ENCODE measurements at places on chromosomes 11 and 22.

DNA sequence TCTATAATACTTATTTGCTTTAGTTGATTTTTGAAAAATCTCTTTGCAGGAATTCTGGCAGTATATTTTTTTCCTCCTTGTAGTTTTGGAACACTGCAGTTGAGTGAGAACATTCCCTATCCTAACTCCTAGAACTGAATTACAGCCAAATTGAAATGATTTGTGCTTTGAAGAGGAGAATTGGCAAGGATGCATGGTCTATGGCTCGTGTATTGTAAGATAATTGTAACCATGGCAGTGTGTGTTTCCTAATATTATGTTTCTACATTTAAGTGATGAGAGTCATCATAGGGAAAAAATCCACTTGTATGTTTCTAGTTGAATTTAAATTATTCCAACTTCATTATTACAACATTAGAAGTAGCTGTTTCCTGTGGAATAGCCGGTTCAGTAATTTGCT is 80.9 kb upstream of the MYO18B start:
- no peak for DNase-seq

GRCh38 chr11:74341921-74342320 is 30.5 kb upstream of the P4HA3 start:
- no peak for DNase-seq

DNA sequence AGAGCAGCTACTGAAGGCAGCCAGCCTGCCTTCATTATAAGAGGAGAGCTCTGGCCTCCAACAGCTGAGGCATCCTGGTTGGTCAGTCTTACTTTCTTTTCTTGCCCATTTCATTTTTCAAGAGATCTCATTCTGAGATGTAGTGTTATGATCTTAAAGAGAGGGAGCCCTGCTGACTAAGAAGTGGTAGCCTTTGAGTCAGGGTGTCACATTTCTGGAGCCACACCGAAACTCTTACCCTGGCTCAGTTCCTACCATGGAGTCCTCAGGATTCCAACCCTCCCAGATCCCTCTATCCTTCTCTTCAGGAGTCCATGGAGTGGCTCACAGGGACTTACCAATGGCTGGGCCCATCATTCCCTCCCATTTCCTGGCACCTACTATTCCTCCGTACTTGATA is 386.1 kb upstream of the LARGE1 start:
- DNase-seq = no peak

DNA sequence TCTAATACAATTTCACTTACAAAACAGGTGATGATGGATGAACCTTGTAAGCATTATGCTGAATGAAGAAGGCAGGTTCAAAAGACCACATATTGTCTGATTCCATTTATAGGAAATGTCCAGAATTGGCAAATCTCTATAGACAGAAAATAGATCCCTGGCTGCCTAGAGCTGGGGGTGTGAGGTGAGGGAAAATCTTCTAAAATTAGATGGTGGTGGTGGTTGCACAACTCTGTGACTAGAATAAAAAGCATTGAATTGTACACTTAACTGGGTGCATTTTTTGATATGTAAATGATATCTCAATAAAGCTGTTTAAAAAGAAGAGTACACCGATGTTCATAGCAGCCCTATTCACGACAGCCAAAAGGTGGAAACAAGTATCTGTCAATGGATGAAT is 16.7 kb upstream of the CRY2 start:
- DNase-seq = no peak

DNA sequence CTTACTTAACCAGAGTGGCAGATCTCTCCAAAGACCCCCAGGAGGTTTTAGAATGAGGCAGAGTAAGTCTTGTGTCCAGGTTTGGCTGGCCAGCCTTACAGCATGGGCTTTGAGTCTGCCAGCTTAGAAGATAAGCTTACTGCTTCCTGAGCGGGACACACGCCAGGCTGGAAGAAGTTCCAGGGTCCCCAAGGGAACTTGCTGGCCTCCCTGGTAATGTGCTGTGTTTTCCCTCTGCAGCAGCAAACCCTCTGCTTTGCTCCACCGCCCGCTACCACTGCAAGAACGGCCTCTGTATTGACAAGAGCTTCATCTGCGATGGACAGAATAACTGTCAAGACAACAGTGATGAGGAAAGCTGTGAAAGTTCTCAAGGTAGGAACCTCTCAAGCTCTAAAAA is 154.2 kb downstream of the LDLRAD3 start:
- no peak for DNase-seq

GRCh38 chr22:25775531-25775930 is 33.5 kb downstream of the MYO18B start:
- DNase-seq = no peak

DNA sequence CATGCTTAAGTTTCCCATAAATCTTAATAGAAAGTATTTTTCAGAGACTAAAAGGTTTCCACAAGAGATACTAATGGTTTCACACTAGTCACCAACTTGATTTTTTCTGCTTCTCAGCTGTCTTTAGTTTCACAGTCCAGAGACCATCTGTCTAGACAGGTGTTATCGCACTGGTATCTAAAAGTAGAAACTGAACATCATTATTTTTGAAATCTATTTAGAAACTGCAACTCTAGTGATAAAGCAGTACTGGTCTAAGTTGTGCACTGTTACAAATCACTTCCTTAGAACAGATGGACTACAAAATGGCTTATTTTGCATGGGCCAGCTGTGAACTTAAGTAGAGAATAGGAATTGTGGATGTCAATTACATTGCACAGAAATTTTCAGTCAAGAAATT is 78.0 kb downstream of the CNTN5 start:
- no peak for DNase-seq

DNA sequence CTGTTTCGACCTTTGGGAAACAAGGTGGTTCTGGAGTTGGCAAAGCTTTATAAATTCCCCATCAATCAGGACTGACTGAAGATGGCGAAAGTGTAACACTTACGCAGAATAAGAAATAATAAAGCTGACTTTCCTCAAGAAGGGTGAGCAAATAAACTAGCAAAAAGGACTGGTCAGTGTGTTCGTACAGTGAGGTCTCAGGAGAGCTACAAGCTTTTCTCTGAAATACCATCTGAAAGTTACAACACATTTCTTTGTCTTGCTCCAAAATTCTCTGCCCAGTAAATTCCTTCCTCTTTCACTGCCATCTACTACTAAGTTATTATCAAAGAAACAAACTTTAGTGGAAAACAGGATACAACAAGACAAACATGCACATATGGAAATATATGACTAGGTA is 13.4 kb downstream of the PITPNB start:
- DNase-seq = no peak

- DNase-seq = no peak
These were observed 81.7 kb upstream of the NARS2 start for GRCh38 chr11:78656327-78656726.

DNA sequence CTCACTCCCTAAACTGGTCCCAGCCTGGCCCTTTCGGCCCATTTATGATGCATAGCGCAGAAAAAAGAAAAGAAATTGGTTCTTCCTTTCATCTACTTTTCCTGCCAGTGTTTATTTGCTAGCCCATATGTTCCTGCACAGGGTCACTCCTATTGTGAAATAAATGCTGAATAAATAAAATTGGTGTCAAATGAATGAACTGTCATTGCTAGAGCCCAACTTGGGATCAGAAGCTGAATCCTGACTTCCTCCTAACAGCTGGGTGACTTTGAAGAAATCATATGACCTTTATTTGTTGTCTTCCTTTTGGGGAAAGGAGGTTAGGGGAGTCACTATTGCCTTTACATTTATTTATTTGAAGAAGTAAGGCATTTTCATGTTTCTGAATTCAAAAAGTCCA is 92.0 kb downstream of the PRR5L start:
- DNase-seq = no peak

GRCh38 chr22:42969348-42969975 is 45.5 kb downstream of the PACSIN2 start:
- DNase-seq = no peak

DNA sequence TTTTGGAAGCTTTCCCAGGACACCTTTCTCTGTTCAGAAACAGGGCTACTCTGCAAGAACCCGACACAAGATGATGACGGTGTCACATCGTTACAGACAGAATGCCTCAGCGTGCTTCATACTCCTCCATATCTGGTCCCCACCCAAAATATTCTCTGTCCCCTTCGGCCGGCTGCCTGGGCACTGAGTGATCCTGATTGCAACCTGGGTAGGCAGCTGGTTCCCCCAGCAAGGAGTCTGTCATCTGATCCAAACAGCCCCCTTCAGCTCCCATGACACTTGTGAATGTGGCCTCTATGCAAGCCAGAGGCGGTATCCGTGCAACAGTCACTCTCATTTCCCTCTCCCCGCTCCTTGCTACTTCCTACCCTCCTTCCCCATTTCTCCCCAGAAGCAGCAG is 431.7 kb upstream of the B3GAT1 start:
- no peak for DNase-seq

- DNase-seq = no peak
These were observed 16.0 kb downstream of the MRTFA start for GRCh38 chr22:40620464-40621046.

DNA sequence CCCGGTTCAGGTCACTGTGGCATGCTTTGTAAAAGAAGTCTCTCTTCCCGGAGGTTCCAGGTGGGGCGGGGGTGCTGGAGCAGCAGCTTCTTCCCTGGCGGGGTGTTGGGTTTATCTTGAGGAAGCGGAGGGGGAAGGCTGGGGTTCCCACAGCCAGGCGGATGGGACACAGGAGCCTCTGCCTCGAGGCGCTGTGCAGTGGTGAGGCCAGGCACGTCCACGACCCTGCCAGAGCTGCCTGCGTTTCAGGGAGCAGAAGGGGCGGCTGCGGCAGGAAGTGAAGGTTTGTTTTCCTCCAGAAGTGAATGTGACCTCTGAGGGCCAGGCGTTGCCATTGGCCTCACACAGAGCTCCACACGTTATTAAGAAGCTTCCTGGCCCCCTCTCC is 20.1 kb upstream of the ADORA2A start:
- no peak for DNase-seq

DNA sequence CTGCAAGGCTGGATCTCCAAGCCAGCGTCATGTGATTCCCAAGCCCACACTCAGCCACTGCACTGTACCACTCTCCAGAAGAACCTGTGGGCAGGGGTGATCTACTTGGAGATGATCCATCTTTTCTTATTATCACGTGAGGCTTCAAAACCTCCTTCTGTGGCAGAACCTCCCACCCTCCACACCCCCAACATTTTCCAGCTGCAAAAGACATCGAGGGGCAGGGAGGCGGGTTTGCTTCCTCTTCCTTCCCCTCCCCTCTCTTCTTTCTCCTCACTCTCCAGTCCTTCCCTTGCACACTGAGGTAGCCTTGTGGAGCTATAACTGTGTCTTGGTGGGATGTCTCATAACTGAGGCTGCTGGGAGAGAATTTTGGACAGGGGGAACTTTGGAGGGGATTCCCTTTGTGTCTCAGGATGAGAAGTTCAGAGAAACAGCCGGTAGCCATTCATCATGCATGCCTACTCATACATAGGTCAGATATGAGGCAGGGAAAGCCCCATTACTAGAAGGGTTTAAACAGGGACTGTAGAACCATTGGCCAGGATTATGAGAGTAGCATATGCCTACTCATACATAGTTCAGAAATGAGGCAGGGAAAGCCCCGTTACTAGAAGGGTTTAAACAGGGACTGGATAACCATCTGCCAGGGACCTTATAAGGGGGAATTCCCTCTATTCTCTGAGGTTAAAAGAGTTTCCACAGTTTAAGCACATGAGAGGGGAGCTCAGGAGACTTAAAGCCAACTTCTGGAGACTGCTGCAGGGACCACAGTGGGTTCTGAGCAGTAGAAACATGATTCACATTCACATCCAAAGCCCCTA is 420.7 kb upstream of the CADM1 start:
- DNase-seq = no peak

DNA sequence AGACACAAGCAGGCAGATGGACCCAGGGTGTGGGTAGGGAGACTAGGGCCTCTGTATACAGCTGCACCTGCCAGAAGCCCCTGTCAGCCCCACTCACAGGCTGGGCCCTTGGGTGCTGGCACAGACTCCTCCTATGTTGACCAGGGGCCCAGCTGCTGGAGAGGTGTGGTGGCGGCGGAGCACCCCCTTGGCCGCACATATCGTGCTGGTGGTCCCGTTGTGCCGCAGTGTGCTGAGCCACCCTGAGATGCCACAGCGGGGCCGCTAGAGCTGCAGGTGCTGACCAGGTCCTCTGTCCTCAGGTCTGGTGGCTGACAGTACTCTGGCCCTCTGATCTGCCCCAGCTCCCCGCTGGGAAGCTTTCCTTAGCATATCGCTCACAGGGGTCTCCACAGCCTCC is 30.2 kb upstream of the B3GAT1 start:
- DNase-seq = no peak

- DNase-seq = no peak
These were observed 47.6 kb upstream of the PPARA start for GRCh38 chr22:46102752-46103151.

GRCh38 chr22:28791841-28792490 is 8.4 kb downstream of the XBP1 start:
- no peak for DNase-seq

DNA sequence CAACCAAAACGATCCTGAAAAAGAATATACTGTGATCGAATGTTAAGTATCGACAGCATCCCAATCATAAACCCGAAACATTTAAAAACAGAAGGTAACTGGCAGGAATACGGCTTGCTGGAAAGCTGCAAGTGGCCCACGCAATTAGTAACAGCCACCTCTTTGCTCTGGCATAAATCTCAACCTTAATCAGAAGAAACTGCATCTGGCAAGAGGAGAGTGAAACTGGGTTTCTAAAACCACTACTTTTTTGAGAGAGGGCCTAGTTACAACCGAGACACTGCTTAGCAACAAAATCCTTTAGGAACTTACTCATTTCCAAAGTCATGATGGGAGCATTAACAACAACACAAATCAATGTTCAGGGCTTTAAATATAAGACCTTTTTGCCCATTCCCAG is 7.9 kb downstream of the NCAPD3 start:
- DNase-seq = no peak

DNA sequence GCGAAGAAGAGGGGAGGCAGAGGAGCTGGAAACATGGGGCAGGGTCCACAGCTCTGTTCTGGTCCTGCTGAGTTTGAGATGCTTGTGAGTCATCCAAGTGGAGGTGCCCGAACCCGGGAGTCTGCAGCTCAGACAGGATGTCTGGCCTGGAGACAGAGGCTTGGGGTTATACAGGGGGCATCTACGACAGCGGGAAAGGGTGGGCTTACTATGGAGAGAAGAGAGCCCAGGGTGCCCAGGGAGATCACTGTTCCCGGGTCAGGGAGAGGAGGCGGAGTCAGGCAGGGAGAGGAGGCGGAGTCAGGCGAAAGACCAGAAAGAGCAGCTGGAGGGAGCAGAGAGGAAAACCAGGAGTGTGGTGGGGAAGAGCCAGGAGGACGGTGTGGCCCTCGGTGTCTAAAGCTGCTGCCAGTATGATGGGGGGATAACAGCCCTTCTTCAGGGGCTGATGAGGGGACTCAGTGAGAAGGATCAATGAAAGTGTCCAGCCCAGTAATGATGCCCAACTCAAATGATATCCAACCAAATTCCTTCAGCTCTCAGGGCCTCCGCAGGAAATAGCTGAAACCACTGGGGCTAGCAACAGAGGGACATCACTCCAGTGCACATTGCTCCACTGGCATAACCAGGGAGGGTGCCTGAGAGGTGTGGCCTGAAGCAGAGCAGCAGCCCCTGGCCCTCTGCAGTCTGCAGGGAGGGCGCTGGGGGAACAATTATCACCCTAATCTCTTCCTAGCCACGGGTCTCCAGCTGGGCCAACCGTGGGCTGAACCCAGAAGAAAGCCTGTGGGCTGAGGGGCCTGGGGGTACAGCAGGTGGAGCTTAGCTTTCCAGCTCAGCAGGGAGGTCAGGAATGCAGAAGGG is 2.6 kb upstream of the LTBP3 start:
- DNase-seq = no peak
